ENCODE measurements at places on chromosomes 2 and 18. TPM values are rescaled to one million over a fixed set of nuclear protein-coding genes. Genes with fewer than 3 reads are reported as not detected.

DNA sequence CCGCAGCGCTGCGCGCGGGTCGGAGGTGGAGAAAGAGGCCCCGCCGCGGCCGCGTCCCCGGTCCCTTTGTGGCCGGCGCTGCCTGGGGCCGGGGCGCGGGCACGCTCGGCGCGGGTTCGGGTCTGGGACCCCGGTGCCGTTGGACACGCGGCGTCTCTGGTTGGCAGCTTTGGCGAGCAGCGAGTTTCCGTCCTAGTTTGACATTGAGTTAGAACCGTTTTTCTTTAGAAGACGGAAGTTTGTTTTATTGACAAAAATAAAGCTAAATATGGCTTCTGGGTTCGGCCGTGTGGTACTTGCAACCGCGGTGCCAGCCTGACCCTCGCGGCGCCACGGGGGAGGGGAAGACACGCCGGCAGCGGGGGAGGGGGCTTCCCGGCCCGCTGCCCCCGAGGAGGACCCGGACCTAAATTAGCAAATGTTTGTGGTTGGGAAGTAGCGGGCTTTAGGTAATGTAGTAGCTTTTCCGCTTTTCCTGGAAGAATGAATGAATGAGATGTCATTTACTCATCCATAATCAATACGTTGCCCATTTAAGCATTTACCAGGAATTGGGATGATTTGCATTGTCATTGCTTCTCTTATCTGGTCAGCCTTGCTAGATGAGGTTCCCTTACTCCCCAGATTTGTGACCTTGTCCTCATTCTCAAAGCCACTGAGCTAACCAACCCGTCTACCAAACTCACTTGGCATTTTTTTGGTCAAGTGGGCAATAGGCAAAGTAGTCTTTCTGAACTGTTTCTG, 530 bp downstream of the GALNT1 start:
- no peak for DNase-seq

GRCh38 chr2:197920592-197921201, 116.3 kb downstream of the PLCL1 start:
- no peak for DNase-seq

DNA sequence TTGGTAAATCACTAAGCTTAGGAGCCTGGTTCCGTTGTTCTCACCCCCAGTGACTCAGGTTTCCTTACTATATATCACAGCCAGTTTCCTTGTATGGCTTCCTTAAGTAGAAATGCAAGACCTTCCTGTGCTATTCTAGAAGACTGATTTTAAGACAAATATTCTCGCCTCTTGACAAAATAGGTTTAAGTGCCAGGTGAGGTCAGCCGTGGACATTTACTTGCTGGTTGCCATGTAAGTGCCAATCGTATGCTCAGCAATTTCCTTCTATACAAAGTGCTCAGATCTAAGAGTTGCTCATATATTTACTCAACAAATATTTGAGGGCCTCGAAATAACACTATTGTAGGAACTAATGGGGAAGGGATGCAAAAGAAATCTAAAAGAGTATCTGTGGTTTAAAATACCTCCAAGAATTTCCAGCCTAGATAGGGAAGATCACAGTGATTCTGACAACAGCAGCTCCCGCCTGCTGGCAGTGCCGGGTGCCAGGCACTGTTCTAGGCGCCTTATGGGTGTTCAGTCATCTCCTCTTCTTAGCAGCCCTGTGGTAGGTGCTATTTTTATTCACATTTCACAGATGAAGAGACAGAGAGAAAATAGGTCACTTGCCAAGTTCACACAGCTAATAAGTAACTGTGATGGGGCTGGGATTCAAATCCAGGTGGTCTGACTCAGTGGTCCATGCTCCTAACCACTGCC, 95.3 kb upstream of the B3GNT7 start:
- DNase-seq: peak; percentile 37

GRCh38 chr2:121256720-121257479, 28.1 kb downstream of the TFCP2L1 start:
- DNase-seq: no peak

MOCOS gene
- total RNA-seq: 15.3 TPM

DNA sequence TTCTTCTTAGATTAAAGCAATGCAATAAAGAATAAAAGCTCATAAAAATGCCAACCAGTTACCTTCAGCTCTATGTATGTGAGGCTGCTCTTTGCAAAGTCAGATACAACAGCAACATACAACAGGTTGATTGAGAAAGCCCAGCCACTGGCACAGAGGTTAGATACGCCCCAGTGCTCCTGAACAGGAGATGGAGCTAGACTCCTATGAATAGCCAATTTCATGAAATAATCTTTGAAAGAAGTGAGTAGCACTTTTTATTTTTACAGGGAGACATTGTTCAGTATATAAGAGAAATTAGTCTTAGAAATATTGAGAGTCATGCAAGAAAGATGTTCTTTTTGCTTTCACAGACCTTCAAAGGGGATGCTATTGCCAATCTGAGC, 362.4 kb upstream of the MEX3C start:
- DNase-seq: no peak

- no peak for DNase-seq
Measured at GRCh38 chr2:7984693-7985353, 697.0 kb upstream of the ID2 start.

DNA sequence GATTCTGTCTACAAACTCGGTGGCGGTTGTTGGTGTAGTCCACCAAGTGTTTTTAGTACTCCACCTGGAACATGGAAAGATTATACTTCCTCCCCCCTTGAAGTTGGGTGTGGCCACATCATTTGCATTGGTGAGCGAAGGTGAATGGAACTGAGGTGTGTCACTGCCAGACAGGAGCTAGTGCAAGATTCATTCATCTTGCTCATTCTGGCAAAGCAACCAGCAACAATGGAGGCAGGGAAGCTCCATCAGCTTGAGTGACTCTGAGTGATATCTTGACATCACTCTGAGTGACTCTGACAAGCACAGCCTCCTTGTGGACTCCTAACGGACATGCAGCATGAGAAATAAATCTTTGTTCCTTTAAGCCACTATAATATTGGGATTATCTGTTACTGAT, 54.7 kb upstream of the SLC1A4 start:
- no peak for DNase-seq

- DNase-seq: no peak
Measured at GRCh38 chr2:86661333-86661732, 37.7 kb upstream of the RNF103 start.

- no peak for DNase-seq
Measured at GRCh38 chr2:173099804-173100203, 24.2 kb downstream of the MAP3K20 start.

DNA sequence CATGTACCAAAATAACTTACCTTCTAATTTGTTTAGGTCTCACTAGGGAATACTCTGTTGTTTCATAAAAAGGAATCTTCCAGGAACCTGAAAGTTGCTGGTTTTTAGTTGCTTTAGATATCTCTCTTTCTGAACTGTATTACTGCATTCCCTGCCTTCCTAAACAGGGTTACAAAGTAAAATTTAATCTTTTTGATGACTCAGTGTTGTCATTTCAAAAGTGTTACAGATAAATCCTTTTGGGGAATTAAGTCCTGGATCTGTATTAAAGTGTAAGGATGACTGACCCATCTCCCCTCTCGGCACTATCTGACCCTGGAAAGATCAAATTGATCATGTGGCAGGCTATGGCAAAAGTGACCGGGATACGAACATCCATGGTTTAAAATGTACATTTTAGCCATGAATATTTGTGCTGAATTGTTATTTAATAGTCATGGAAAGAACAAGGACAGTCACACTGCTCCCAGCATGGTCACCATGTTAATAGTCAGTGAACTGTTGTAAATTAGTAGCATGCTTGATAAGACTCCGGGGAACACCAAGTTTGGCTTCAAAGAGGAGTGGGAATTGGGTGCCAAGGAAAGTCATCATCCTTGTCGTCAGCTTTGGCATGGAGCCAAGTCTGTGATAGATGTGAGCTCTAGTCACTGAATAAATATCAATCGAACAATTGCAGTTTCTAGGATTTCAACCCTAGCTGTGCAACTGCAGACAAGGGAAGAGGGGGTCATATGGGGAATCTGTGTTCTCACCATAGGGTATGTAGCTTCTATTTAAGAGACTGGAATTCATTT, 4.2 kb downstream of the PLEKHA3 start:
- DNase-seq: no peak

- DNase-seq: no peak
Measured at GRCh38 chr2:12416600-12416999, 300.1 kb upstream of the TRIB2 start.

DNA sequence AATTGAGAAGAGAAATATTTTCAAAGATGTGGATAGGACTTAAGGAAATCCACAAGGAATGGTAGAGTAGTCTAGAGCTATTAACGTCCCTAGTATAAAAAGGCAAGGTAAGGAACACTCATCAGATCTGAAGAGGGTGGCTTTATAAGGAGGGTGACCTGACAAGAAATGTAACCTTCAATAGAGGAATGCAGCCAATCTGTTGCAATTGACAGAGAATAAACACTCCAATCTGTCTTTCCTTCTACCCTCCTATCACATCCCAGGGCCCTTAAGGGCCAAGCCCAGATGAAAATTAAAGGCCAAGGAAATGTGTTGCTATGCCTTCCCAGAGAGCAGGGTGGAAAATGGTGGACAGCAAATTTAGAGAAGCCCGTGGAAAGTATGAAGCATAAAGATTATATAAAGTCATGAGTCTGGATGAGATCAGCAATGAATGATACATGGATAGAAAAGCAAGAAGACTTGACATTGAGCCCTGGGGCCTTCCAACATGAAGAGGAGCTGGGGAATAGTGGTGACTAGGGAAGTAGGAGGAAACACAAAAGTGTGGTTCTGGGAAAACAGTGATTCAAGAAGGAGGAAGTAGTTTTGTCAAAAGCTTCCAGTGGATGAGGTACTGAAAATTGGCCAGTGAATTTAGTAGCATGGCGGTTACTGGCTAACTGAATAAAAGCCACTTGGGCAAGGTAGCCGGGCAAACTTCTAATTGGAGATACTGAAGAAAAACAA, 270.6 kb upstream of the TANK start:
- no peak for DNase-seq

SRD5A2 gene
- 0.17 TPM for total RNA-seq

DNA sequence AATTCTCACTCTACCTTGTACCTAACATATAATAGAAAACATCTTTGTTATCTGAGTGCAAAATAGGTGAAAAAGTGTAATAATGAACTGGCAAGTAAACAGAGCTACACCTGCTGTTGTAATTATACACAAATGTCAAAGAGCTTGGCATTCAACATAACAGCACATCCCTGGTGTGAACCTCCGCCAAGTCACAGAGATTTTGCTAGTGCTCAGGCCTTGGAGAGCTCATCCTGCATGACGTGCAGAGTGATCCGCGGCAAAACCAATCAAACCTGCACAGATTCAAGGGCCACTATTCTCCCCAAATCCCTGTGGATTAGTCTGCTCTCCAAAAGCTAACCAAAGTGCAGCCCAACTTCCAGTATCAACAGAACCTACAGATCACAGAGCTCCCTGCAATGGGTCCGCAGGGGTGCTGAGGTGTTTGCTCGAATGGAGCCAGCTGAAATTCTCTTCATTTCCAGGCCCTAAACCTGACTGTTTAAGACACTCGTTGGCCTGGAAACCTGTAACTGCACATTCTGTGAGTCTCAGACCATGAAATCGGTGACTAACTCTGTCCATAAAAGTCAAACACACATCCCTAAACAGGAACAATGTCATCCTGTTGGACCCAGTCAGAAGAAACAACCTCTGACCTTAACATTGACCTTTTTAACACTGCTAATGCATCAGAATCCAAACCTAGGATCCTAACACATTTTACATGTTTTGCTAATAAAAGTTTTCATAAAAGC, 111.8 kb downstream of the EPB41L3 start:
- peak; percentile 34 for DNase-seq

RUFY4 gene
- total RNA-seq: not detected

DNA sequence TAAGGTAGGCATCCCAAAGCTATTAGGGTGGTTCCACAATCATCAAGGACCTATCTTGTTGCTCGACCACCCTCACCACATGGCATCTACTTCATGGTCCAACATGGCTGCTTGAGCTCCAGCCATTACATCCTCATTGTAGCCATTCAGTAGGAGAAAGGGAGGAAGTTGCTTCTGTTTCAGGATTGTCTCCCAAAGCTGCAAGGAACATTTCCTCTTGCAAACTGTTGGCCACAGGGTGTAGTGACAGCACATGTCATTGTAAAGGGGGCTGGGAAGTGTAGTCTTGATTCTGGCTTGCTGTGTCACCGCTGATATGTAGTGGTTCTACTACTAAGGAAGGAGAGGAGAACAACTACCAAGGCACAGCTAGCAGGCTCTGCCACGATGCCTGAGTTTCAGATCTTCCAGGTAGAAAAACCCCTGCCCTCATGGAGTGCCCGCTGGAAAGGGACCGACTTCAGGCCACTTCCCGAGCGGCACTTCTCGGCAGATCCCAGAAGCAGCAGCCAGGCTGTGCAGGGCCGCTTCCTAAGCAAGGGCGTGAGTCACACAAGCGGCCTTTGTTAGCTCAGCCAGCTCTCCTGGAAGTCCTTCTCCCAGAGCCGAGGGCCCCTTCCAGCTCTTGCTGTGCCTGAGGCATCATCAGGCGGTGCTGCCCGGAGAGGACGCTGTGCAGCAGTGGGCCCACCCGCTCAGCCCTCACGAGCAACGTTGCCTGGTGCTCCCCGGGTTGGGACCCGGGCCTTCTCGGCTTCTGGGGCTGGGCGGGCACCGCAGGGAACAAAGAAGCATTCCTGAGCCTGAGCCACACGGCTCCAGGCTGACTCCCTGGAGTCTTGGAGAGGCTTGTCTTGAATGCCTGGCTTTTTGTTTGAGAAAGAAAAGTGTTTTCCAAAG, 58.2 kb downstream of the HS6ST1 start:
- DNase-seq: peak; percentile 31

DNA sequence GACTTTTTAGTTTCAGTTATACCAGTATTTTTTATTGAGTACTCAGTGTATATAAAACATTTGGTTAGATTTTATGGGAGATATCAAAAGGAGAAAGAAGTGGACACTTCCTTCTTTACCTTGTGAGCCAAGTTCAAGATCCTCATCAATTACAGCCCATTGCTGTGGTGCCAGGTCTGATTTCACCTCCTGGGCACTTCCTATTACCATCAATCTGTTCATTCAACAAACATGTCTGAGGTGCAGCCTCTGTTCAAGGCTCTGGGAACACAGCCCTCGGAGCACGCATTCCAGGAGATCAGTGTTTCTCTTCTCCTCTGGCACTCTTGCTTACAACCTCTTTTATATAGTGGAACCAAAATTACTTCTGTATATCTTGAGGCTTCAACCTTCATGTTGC, 171.4 kb upstream of the ALPP start:
- no peak for DNase-seq

DNA sequence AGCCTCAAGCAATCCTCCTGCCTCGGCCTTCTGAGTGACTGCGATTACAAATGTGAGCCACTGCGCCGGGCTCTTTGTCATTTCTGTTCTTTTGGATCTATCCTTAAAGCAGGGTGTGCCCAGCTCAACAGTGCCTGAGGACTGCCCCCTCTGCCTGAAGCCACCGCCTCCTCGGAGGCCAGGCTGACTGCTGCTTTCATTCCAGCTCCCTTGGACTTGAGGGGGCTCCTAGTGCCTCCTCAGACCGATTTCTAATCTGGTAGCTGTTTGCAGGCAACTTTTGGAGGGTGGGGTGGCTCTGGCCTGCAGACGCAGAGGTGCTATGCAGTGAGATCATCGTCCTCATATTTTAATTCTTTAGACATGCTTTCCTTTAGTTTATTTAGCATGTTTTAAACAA, 35.9 kb upstream of the KLF11 start:
- no peak for DNase-seq

CAPN14 gene
- total RNA-seq: 0.58 TPM

ZBTB7C gene
- total RNA-seq: 1.1 TPM

ABCG8 gene
- not detected for total RNA-seq

ADRA2B gene
- 0.07 TPM for total RNA-seq

UGT1A10 gene
- not detected for total RNA-seq

- DNase-seq: no peak
Measured at GRCh38 chr18:26943906-26944305, 78.4 kb upstream of the AQP4 start.

- DNase-seq: no peak
Measured at GRCh38 chr2:98731041-98731893, at the start of gene MGAT4A. Gene MGAT4A, minus strand, starts transcription at chr2:98731132. Its CDS starts 4,800 bp downstream, at chr2:98726332.

FEV gene
- total RNA-seq: not detected

EGR4 gene
- total RNA-seq: not detected

All from kidney epithelial cell (primary cell).